ENCODE measurements at places on chromosomes 12 and 14.
A peak's percentile ranks its signal among the peaks of the same experiment; 100 is the strongest.

GRCh38 chr12:82665142-82665923, 21.4 kb upstream of the TMTC2 start:
- DNase-seq: no peak

- DNase-seq: no peak
Observed at GRCh38 chr14:101080922-101081593, 177.5 kb upstream of the RTL1 start.

DNA sequence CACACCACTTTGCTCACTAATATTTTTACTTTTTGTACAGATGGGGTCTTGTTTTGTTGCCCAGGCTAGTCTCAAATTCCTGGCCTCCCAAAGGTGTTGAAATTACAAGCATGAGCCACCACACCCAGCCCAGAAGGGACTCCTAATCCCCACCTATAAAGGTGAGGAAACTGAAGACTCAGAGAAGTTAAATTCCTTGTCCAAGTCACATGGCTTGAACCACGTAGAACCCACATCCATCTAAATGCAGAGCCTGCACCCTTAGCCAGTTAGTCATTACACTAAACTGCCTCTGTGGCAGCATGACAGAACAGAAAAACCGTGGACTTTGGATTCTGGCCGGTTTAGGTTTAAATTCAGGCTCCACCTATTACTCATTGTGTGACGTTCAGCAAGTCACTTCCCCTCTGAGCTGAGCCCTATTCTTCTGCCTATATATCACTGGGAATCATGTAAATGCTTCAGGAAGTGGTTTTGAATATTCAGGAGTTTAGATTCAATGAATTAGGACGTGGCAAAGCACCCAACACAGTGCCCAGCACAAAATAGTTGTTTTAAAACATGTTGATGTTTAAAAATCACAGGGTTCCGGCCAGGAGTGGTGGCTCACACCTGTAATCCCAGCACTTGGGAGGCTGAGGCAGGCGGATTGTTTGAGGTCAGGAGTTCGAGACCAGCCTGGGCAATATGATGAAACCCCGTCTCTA, 3.0 kb upstream of the CORO1C start:
- peak; percentile 95 for DNase-seq

GRCh38 chr14:26429205-26429604, 168.6 kb downstream of the NOVA1 start:
- DNase-seq: no peak

DNA sequence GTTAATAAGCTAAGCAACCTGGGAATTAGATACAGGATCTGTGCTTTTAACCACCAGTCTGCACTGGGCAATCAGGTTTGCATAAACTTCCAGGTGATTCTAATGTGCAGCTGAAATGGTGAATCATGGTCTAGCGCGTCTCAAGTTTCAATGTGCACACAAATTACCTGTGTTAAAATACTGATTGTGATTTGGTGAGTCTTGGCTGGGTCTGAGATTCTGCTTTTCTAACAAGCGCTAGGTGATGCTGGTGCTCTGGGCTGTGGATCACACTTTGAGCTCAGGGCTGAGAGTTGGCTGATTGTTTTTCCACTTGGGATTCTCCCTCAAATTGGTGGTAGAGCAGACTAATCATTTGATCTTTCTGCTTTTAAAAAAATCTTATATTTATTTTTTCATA, 124.8 kb downstream of the C12orf75 start:
- DNase-seq: no peak

GRCh38 chr12:52119398-52120254, 40.1 kb downstream of the SMIM41 start:
- no peak for DNase-seq

GRCh38 chr12:120013659-120014380, 24.8 kb downstream of the BICDL1 start:
- DNase-seq: no peak

DNA sequence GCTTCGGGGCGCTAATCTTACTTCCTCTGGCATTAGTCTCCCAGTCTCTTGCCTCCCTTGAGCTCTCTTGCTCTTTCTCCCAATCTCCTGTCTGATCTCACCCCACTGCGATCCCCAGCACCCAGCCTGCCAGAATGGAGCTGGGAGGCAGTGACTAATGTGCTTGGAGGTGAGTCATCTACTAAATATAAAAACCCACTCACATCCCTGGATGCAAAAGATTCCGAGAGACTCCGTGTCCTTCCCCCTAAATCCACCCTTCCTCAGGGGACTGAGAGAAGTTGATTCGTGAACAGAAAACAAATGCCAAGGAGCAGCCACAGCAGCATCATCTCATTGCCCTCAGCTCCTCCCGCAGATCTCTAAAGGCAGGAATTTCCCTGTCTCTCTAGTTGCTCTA, 45.7 kb upstream of the KCNA5 start:
- peak; percentile 81 for DNase-seq

DNA sequence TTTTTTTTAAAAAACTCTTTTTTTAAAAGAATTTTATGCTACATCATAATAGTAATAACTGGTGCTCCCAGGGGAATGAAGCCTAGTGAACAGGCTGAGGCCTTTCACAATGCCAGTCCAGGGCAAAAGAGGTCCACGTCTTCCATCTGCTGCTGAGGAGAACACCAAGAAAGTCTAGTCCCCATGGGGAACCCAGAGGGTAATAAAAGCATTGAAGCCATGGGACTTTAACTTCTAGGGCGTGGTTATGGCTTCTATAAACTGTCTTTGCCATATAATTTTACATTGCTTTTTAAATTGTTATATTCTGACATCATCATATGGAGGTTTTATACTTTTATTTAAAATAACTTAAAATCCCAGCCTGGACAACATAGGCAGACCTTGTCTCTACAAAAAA, 64.3 kb downstream of the SLC16A7 start:
- no peak for DNase-seq

DNA sequence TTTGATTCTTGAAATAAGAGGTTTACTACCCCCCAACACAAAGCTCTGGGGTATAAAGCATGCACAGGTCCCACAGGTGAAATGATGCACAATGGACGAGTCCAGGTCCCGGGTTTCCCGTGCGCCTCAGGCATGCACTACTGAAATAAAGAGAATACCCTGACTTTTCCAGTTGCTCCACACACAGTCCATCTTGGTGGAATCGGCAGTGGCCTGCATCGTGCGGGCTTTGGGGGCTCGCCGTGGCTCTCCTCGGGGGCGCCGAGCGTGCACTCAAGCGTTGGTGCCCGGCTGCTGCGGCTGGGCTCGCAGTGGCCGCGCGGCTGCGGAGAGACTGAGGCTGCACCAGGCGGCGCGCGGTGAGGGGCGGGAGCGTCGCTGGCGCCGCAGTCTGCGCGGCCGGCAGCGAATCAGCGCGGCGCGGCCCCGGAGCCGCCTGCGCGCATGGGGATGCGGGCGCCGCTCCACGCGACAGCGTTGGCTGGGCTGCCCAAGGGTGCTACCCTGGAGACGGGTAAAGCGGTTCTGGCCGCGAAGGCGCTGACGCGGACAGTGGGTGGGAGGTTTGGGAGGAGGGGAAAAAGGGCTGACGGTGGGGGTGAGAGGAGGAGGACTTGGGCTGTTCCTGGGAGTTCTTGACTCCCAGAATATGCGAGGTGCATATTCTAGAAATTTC, 53.8 kb upstream of the CCDC175 start:
- DNase-seq: peak; percentile 17

DNA sequence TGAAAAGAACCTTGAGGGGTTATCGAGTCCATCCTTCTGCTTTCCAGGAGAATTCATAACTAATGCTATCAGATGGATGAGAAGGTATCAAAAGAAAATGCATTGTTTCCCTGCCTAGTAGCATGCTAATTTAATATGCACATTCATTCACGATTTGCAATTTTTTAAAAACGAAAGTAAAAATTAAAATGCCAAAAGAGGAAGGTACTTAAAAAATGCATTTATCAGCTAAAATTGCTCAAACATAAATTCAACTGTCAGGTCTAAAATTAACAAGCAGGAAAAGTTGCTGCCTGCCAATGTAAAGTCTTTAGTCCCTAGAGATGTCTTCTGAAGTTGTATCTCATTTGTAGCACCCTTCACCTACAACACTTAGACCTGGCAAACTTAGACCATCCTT, 7.9 kb downstream of the ATF7 start:
- DNase-seq: no peak

- no peak for DNase-seq
Observed at GRCh38 chr14:95421741-95422140, 94.7 kb downstream of the SYNE3 start.

DNA sequence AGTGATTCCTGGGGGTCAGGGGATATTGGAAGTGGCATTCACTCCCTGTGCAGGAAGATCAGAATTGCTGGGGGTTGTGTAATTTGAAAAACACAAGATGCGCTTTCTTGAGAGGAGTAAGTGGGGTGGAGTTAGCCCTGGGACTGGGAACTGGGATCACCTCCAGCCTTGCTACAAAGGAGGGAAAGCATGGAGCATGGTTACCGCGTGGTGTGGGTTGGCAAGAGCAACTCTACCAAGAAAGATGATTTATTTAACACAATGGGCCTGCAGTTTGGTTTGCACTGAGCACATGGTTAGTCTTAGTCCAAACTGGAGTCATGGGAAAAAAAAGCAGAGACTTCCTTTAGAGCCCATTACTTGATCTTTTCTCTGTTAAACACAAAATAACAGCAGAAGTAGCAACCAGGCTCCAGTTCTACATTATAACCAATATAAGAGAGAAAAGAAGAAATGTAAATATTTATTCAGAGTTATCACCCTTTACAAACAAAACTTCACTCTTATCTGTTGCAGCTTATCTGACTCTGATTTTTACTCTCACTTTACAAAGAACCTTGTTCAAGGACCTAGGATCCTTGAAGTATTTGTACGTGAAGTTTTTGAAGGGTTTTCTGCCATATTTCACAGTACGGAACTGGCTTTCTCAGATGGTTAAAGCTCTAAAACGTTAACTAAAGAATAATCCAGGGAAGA, 2.1 kb upstream of the NIN start:
- no peak for DNase-seq

- no peak for DNase-seq
Observed at GRCh38 chr14:100425429-100425827, 102.3 kb downstream of the SLC25A47 start.

DNA sequence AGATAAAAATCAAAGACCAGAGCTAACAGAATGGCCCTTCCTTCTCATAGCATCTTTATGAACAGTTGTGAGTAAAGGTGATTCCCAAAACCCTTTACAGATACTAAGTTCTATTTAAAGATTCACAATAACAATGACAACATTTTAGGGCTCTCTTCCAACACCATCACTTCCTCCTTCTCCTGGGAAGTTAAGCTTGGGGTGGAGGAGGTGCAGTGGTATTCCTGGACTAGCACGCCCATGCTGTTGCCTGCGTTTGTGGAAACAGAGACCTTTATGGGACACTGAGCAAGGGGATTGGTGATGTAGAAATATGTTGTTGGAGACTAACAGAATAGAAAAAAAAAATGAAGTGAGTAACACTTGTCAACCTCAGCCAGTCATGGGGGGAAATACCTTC, 22.5 kb downstream of the SYNE2 start:
- DNase-seq: no peak

GRCh38 chr12:31533470-31533869, 57.5 kb downstream of the DENND5B start:
- DNase-seq: no peak

GRCh38 chr14:67806246-67806645, 10.1 kb downstream of the ZFYVE26 start:
- DNase-seq: peak; percentile 16

GRCh38 chr12:92404259-92404894, 258.7 kb upstream of the BTG1 start:
- DNase-seq: no peak

GRCh38 chr12:49126852-49127763, 4.1 kb downstream of the TUBA1B start:
- no peak for DNase-seq

GRCh38 chr12:39413836-39414771, 28.8 kb downstream of the KIF21A start:
- DNase-seq: no peak

- peak; percentile 23 for DNase-seq
Observed at GRCh38 chr12:13032164-13032563, 12.0 kb upstream of the FAM234B start.

DNA sequence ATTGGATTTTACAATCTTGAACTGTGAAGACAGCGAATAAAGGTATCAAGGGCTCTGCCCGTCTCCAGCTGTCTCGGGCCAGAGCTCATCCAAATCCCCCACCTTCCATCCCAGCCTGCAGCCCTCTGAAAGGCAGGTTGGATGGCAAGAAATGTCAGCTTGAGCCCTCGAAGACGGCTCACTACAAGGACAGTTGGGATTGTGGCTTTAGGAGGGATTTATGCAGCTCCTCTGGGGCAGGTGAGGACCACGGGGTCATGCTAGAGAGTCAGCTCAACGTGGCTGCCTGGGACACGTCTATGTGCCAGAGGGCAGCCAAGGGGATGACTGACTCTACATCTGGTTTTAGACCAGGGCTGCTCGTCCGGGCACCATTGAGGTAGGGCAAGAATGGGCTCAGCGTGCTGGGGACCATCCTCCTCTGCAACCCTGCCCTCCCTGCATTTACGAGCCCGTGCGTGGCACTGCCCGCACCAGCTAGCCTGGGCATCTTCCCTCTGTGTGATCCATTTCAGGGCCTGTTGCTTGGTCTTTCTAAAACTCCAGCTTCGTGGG, 16.2 kb downstream of the MVK start:
- DNase-seq: no peak

DNA sequence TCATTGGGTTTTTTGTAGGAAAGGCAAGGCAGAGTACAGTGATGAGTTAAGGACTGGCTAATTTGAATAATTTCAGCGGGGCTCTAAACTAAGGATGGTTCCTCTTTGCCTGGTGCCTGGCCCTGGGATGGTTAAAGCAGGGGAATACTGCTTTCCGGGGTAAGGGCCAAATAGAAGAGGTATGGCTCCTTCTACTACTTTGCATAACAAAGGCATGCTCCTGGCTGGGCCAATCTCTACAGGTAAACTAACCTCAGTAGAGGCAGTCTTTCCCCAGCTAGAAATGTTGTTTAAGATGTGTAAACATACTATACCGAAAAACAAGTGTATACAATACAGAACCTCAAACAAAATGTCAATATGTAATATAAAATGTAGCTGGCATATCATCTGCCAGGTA, 1239.0 kb downstream of the SLC16A7 start:
- DNase-seq: no peak

GRCh38 chr12:69985656-69986055, 160.6 kb downstream of the MYRFL start:
- no peak for DNase-seq

GRCh38 chr12:34393821-34394150, 371.5 kb downstream of the ALG10 start:
- DNase-seq: no peak

- no peak for DNase-seq
Observed at GRCh38 chr12:117580718-117581062, 219.3 kb upstream of the NOS1 start.

Measured in foreskin fibroblast (primary cell).